ENCODE measurements at places on chromosomes 16 and 17. TPM values are rescaled to one million over a fixed set of nuclear protein-coding genes. Genes with fewer than 3 reads are reported as not detected.

- no peak for DNase-seq
Observed at GRCh38 chr17:81160306-81160705, 5.0 kb upstream of the PVALEF start.

PLCG2 gene
- 48.8 TPM for polyA plus RNA-seq

GRCh38 chr17:57776366-57776765 lies 31.3 kb upstream of the CCDC182 start:
- DNase-seq = no peak

DNA sequence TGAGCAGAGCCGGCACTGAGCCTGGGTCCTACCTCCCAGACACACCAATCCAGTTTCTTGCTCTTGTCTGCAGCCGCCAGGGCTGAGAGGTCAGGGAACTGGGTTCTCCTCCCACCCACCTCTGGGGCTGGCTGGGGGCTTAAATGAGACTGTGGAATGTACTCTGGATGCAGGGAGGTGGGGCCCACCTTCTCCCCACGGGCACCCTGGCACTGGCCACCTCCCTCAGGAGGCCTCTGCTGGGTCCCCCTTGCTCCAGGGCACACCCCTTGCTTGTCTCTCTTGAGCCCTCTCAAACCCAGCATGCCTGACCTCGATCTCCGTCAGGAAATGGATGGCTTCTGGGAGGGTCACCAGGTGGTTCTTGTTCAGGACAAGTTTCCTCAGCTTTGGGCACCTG lies 6.4 kb downstream of the FLII start:
- DNase-seq = no peak

- DNase-seq = no peak
Observed at GRCh38 chr17:57756951-57757350, 11.9 kb upstream of the CCDC182 start.
